Activated CD4-positive, alpha-beta T cell treated with anti-CD3 and anti-CD28 coated beads, Interleukin-2, Interleukin-6, amounts not matched to agents 100 ng/mL and 50 ng/mL, durations not matched to agents 16 hours and 8 hours (primary cell): ENCODE measurements at places on chromosomes 3 and 15.
A peak's percentile ranks its signal among the peaks of the same experiment; 100 is the strongest.

DNA sequence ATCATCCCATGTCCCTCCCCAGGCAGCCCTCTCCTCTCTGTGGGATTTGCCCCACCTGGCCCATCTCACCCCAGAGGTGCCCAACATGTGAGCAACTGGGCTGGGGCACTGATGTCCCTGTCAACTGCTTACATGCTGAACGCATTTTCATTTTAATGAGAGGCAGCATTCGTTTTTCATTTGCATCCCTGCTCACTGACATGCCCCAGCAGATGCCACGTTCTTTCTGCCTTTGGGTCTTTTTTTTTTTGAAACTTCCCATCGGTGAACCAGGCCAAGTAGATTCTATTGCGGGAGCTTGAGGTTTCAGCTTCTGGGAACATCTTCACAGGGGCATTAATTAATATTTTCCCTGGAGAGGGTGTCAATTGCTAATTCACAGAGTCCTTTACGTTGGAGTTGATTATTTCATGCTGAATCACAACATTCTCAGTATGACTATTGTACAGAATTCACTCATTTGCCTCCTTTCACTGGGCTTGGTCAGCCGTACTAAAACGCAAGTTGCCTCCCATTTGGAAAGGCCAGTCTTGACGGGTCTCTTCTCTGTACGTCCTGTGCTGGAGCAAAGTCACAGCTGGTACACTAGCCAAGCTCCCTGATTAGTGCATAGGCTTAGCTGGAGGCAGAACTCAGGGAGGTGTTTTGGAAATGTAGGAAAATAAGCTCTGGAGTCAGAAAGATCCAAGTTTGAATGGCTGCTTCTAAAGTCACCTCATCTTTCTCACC lies 69.8 kb downstream of the CHRNA7 start:
- peak; percentile 13 for DNase-seq

DNA sequence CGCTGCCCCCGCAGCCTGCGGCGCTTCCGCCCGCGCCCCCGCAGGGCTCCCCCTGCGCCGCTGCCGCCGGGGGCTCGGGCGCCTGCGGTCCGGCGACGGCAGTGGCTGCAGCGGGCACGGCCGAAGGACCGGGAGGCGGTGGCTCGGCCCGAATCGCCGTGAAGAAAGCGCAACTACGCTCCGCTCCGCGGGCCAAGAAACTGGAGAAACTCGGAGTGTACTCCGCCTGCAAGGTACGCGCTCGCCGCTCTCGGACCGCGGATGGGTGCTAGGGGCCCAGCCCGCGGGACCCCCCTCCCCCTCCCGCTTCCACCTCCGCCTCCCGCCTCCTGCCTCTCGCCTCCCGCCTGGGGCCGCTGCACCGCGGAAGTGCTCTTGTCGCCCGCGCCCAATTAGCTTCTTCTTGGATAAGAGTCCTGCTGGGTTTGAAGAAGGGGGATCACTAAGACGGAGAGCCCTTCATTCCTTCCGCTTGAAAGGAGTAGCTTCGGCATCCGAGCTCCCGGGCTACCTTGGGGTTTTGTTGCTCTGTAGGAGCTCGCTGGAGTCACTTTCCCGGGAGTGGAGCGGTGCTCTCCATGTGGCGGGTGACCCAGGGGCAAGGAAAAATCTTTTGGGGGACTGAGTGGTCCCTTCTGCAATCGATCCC lies 426 bp downstream of the KAT2B start:
- DNase-seq, result peak; percentile 83

- DNase-seq, result peak; percentile 75
Observed at GRCh38 chr15:89442671-89443307, 53.6 kb downstream of the RHCG start.

DNA sequence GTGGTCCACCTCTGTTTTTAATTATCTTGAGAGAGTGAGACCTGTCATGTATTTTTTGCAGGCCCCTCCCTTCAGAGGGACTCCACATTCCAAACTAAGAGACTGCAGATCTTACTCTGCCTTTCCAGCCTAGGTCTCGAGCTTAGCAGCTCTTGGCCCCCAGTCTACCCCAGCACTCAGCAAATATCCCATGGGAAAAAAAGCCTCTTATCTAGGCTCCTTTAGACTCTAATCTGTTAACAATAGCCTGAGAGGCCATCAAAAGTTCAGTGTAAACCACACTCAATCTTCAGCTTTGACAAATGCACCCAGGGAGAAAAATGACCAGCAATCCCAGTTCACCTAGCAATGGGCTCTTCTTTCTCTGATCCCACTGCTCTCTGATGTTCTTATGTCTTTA lies 8.6 kb upstream of the BLM start:
- DNase-seq, result no peak

- DNase-seq, result no peak
Observed at GRCh38 chr15:31294067-31294466, 32.6 kb upstream of the KLF13 start.

GRCh38 chr3:135997554-135998320 lies 32.2 kb downstream of the PPP2R3A start:
- DNase-seq, result no peak

DNA sequence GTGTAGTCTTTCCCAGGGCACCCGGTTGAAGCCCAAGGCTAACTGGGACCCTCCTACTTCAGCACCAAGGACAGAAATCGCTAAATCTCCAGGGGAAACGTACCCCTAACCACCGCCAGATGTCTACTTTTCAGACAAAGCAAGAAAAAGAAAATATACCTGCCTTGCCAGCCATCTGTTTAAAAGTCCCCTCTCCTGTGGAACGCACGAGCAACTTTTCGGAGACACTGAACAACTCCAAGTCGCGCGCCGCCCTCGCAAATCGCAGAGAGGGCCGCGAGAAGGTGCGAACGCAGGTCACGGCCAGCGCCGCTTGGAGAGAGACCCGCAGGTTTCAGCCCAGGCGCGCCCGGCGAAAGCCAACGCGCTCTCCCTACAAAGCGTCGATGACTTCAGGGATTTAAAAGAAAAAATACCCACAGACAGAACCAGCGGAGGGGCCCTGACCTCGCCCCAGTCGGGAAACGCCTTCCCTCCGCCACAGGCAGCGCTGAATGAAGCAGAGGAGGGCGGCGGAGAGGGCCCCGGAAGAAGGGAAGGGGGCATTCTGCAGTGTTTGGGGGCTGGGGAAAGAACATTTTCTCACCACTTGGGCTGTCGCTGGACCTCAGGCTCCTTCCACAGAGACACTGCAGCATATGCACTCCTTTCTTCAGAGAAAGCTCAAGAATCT lies 213.1 kb downstream of the FGF12 start:
- DNase-seq, result peak; percentile 1

DNA sequence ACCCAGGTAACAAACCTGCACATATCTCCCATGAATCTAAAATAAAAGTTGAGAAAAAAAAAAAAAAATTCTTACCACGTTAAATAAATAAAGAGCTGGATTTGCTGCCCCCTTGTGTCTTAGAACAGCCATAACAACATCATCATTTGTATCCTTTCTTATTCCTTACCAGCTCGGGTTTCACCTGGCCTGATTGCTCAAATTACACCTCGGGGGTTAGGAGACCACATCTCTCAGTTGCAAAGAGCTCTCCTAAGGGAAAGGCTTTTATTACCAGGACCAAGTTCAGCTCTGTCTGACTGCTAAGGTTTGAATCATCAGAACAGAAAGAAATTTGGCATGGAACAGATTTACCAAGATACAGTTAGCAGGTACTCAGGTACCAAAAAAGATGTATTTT lies 25.8 kb upstream of the RPL39L start:
- DNase-seq, result peak; percentile 65

- DNase-seq, result no peak
Observed at GRCh38 chr3:23875113-23875725, 41.6 kb downstream of the NKIRAS1 start.

DNA sequence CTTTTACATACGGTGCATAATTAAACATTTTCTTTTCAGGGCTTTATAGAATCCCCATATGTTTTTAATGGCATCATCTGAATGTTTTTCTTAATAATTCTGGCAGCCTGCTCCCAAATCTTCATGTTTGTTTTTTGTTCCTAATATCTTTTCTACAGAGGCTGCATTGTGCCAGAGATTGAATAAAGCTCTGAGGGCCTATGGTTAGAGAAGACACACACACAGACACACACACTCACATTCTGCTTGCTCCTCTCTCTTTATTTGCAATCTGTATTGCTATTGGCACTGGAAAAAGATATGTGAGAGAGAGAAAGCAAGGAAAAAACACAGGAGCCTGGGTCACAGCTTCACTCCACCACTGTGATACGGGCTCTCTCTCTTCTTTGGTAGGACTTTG lies 136.0 kb downstream of the MECOM start:
- no peak for DNase-seq

GRCh38 chr15:59410391-59410896 lies 27.5 kb upstream of the FAM81A start:
- no peak for DNase-seq

GRCh38 chr3:30843877-30844276 lies 50.6 kb downstream of the GADL1 start:
- no peak for DNase-seq

GRCh38 chr15:28058082-28058481 lies 41.0 kb downstream of the OCA2 start:
- no peak for DNase-seq

- no peak for DNase-seq
Observed at GRCh38 chr15:96858694-96859093, 528.2 kb downstream of the NR2F2 start.

DNA sequence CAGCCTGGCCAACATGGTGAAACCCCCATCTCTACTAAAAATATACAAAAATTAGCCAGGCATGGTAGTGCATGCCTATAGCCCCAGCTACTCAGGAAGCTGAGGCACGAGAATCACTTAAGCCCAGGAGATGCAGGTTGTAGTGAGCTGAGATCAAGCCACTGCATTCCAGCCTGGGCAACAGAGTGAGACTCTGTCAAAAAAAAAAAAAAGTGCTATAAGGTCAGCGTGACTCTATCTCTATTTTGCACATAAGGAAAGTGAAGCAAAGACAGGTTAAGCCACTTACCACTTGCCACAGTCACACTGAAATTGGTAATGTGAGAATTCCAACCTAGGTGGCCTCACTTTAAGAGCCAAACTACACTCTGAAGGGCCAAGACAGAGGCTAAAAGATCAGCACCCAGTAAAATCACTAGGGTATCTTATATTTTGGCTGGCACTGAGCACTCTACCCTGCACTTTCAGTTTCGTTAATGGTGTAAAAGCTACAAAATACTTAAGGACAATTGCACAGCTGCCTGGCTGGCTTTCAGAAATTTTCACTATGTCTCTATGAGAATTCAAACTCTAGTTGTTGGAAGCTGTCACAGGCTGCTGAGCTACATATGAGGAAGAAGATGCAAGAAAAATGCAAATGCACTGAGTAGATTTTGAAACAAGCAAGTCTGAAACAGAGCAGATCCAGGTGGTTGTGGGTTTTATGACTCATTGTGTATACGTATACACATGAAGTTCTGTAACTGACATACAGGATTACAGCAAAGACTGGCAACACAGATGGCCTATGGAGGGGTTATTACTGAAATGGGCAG lies 32.7 kb downstream of the TRANK1 start:
- peak; percentile 86 for DNase-seq

GRCh38 chr3:77065750-77066149 lies 25.9 kb downstream of the ROBO2 start:
- no peak for DNase-seq

DNA sequence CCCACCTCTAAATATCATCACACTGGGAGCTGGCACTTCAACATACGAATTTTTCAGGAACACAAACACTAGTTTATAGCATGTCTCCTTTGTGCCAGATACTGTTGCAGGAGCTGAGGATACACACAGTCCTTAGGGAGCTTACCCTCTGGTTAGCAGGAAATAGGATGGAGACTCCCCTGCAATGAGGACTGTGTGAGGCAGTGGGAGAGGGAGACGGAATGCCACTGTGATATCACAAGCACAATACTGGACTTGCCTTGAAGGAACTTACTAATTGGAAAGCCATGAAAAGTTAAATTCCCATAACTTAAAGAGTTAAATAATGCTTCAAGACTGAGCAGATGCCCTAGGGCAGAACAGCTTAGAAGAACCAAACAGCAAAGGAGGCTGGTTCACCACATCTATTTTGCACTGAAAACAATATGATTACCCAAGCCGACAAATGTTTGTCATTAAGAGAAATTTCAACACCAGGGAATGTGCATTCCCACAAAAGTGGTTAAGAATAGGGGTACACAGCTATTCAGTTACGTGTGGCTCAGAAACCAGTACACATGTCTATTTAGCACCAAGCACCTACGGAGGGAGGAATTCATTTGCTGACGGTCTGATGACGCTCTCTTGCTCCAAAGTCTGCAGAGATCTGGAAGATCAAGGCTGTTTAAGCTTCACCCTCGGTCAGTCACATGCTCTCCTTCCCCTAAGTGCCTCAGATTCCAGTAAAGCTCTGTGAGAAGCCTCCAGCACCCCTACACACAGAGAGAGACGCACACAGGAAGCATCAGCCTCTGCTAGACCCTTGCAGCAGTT lies 5.2 kb downstream of the TBC1D2B start:
- peak; percentile 35 for DNase-seq

DNA sequence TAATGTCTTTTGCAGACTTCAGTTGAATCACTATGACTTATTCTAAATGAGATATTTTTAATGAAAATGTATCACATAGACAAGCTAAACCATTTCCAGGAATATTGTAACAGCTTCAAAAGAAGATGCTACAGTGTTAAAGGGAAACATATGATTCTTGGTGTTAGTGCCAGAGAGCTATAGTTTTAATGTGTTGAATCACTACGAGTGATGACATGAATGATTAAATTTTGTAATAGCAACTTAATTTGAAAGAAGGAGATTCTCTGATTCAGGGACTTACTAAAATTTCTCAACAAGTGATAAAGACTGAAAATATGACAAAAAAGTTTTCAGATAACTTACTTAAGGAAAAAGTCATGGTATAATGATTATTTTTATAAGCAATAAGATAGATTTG lies 267.3 kb upstream of the SLITRK3 start:
- DNase-seq, result no peak

DNA sequence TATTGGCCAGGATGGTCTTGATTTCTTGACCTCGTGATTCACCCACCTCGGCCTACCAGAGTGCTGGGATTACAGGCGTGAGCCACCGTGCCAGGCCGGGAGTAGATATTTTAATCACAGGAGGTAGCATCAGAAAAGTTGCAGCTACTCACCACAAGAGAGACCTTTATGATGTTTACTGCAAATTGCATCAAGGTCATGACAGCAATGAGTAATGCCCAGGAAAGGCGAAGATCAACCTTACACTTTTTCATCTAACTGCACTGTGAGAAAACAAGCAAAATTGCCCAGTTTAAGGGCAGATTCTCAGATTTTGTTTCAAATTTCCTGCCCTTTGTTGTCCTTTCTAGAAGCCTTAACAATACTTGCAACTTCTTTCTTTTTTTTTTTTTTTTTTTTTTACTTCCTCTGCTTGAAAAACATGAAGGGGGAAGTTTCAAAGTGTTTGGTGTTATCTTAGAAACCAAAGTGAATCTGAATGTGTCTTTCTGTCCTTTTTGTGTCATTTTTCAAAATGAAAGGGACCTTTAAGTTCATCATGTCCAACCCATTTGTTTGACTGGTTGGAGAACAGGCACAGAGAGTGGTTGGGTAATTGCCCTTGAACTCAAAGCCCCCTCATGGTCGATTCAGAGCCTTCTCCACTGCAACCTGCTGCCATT lies 25.0 kb downstream of the TGFBR2 start:
- DNase-seq, result peak; percentile 90

- DNase-seq, result no peak
Observed at GRCh38 chr3:82088749-82089148, 327.3 kb upstream of the GBE1 start.

GRCh38 chr3:37945807-37946530 lies 44.6 kb upstream of the VILL start:
- no peak for DNase-seq
